Stimulated activated naive CD4-positive, alpha-beta T cell (primary cell): ENCODE measurements at places on chromosomes 3 and 15.

- peak; percentile 7 for DNase-seq
These were observed 9.6 kb upstream of the PSMD2 start for GRCh38 chr3:184289426-184289938.

DNA sequence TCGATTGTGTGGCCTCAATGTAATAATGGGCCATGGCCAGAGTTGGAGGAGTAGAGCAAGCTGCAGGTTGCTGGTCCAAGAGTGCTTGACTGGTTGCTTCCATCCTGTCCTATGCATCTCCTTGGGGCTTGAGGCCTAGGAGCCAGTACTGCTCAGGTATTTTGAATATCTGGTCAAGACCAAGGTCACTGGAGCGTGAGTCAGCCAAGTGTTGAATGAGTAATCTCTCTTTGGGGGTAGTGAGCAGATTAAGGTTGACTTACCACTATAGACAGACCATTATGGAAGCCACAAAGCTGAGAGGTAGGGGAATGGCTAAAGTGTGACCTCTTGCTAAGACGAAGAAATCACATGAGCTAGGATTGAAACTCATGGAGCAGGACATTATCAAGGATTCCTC lies 9.4 kb upstream of the PARP6 start:
- DNase-seq = no peak

DNA sequence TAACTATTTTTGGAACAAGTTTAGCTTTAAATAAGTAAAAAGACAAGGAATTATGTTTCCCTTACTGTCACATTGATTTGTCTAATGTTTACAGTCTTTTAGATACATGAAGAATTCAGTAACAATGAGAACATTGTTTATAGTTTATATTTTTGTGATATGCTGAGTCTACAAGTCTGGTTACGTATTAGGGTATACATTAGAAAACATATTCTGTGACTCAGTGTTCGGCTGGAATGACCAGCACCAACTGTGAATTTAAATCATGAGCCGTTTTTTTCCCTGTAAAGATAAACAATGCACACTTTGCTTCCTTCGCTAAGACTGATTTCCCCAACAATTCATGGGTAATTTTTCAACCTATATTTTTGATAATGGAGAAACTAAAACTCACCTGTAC lies 131.5 kb downstream of the DUT start:
- no peak for DNase-seq

GRCh38 chr15:68277131-68277602 lies 378 bp upstream of the FEM1B start:
- no peak for DNase-seq

DNA sequence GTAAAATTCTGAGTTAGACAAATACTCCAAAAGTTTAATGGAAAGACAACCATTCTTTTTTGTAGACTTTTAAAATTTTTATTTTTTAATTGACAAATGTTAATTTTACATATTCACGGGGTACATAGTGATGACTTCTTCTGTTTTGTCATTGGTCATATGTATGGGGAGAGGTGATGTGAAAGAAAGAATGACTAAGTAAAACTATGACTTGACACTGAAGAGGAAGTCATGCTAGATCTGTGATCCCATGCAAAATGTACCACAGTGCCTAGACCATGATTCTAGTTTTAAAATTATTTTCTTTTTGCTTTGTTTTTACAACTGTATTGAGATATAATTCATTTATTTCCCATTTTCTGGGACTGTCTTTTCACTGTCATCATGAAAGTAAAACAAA lies 281.6 kb downstream of the MBNL1 start:
- no peak for DNase-seq

DNA sequence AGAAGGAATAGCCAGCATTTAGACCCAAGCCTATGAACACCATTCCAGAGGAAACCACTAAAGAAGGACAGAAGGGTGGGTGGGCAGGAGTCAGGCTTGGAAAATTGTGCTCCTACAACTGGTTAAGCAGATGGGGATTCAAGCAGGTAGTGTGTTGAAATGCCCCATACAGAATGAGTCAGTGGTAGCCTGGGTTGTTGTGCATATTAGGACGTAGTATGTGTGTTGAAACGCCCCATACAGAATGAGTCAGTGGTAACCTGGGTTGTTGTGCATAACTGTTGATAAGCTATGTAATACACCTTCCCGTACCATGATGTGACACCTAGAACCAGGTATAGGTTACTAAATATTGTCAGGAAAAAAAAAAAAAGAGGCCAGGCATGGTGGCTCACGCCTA lies 34.0 kb downstream of the MINDY4B start:
- no peak for DNase-seq

DNA sequence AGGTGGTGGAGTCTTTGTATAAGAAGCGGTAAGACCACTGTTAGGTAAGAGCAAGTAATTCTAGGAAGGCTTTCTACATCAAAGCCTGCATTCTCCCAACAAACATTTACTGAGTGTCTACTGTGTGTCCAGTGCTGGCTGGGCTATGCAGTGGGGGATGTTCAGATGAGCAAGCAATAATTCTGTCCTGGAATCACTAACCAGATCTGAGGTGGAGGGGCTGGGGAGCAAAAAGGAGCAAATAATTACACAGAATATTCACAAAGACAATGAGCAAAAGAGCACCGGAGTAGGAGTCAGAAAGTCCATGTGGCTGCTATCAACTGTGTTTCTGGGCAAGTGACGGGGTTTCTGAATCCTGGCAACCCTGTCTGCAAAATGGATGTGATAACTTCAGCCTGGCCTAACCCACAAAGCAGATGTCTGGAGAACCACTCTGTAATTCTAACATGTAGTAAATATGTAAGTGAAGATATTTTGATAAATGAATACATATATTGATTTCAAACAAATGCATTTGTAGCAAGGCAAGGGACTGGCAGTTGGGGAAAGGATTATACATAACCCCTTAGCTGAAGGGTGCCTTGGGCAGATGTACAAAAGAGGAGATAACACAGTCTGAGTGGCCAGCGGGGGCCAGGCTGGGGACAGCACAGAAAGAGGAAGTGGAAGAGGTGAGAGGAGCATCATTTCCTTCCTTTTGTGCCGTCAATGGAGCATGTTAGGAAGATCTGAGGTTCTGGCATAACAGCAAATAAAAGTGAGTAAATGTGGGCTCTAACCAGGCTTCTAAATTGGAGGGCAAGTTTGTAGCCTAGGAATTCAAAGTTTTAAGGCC lies 28.8 kb downstream of the CYP8B1 start:
- DNase-seq = no peak

DNA sequence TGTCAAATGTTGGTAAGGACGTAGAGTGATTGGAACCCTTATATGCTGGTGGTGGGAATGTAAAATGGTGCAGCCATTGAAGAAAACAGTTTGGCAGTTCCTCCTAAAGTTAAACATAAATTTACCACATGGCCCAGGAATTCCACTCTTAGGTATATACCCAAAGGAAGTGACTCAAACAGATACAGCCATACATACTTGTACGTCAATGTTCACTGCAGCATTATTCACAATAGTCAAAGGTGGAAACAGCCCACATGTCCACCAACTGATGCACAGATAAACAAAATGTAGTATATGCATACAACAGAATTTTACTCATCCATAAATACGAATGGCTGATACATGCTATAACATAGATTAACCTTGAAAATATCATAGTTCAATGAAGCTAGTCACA lies 13.2 kb downstream of the CLASP2 start:
- no peak for DNase-seq

- DNase-seq = no peak
These were observed 1.2 kb downstream of the HRH1 start for GRCh38 chr3:11155341-11156025.

- DNase-seq = no peak
These were observed 210.2 kb downstream of the ADAMTS17 start for GRCh38 chr15:100131321-100132224.

DNA sequence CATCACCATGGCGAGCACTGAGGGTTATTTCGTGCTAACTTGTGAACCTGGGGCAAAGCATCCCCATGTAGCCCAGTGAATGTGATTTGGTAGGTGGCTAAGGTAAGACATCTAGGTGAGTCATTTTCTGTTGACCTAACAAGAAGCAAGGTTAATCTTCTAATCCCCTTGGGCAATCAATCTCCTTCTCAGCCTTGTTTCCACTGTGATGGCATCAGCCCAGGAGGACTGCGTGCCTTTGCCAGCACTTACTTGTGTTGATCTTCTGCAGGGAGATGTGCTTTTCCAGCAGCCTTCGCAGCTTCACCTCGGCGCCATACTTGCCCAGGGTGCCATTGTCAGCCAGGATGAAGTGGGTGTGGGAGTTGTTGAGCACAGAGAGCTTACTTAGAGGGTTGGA lies 35.7 kb downstream of the TRPM1 start:
- no peak for DNase-seq

- DNase-seq = no peak
These were observed 416 bp upstream of the CORO2B start for GRCh38 chr15:68578175-68578979.

- no peak for DNase-seq
These were observed 29.9 kb upstream of the GRIP2 start for GRCh38 chr3:14570089-14570488.

GRCh38 chr3:130849091-130849552 lies 44.8 kb upstream of the ATP2C1 start:
- no peak for DNase-seq
